Mesenteric fat pad (tissue), 1 donor: ENCODE measurements at places on chromosomes 3 and 15.
A peak's percentile ranks its signal among the peaks of the same experiment; 100 is the strongest.

DNA sequence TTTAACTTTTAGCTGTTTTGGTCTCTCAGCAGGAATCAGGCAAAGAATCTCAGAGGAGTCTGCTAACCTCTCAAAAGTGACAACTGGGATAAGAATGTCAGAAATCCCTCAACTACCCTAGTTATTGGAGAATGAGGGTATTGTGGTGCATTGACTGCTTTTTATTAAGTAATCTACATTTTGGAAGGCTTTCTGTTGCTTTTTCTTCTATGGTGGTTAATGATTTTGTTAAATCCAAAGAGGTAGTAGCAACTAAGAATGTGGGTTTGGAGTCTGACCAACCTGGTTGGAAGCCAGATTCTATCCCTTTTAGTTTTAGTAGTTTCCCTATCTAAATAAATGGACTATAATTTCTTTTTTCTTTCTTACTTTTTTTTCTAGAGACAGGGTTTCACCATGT is 94.7 kb upstream of the RNF7 start:
- DNase-seq = no peak

DNA sequence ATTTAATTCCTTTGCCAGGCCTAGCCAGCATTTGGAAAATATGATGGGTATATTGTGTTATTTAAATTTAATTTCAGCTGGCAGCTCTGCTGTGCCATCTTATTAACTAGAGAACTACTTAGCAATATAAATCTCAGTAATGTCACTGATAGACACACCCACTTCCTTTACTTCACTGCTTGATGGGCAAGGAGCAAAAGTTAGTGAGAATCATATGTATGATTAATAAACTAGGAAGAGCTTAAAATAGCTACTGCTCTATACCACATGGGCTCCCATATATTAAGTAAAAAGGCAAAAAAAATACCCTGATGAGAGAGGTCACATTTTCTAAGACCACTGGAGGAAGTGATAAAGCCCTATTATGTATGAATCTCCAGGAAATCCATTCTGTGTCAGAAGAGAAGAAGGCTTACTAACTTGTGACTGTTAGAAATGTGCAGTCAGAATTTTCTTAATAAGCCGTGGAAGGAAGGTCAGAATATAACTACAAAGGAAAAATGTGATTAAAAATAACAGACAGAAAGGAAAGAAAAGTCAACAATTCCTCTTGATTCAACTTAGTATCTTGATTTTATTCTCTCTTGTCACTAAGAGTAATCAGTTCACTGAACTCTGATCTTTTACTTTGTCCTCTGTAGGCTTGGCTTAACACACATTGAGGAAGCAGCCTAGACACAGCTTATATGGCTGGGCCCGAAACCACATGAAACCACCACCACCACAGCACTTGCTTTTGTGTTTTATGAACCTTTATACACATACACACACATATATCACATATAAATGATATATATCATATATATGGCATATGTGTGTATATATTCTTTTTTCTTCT is 1233.9 kb upstream of the ALCAM start:
- DNase-seq = no peak

GRCh38 chr3:47291158-47291753 is 8.5 kb downstream of the KLHL18 start:
- peak; percentile 51 for DNase-seq

DNA sequence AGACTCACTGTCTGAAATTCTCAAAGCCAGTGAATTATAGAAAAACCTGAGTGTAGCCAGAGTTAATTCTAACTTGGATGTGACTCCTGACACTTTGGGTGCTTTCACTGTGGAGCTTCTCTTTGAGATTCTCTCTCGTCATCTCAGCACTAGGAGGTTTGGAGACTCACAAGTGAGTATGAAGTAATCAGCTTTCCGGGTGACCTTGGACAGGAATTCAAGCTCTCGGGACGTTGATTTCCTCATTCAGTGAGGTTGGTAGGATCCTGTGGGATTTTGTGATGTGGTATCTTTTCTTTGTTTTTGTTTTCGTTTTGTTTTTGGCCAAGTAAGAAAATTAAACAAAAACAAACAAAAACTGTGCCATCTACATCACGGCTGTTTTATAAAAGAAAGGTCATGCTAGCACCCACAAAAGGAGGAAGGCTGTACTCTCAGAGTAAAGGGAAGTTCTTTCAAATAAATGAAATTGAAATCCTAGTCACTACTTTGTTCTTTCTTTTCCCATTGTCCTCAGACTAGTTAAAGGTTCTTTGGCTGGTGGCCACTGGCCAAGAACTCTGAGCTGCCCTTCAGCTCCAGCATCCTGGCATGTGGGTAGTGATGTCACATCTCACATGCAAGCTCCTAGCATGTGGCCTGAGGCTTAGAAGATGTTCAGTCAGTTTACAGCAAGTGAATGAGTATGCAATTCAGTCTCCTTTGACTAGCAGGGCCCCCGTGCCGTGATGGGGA is 263.3 kb upstream of the TPM1 start:
- no peak for DNase-seq

- no peak for DNase-seq
These were observed 98.6 kb upstream of the IGF1R start for GRCh38 chr15:98549741-98550140.

DNA sequence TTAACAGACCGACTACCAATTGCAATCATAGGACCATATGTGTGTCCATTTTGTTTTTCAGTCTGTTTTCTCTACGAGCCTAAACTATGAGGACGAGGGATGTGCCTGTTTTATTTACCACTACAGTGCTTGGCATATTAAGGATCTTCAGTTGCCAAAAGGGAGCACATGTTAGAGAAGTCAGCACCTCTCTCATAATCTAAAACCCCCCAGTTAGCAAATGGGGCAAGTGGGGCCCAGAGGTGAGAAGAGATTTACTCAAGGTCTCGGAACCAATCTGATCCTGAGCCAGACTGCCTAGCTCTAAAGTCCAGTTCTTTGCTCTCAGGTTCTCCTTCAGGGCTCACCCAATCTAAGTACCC is 578 bp upstream of the PODXL2 start:
- DNase-seq = no peak

GRCh38 chr3:178585454-178585853 is 49.2 kb downstream of the KCNMB2 start:
- DNase-seq = no peak

DNA sequence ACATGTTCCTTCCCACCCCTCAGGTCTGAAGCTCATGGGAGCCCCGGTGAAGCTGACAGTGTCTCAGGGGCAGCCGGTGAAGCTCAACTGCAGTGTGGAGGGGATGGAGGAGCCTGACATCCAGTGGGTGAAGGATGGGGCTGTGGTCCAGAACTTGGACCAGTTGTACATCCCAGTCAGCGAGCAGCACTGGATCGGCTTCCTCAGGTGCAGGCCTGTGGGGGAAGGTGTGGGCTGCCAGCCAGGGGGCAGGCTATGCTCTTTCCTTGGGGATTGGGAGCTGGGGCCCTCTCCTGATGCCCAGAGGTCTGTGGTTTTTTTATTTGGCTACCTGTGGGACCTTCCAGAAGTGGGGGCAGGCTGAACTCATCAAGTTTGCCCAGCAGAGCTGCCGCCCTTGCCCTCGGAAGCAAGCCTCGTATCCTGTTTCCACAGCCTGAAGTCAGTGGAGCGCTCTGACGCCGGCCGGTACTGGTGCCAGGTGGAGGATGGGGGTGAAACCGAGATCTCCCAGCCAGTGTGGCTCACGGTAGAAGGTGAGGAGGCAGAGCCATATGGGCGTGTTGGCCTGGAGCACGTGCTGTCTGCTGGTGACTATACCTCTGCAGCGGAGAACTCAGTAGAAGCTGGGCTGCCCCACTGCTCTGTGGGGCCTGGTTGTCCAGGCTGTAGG is 2.2 kb downstream of the TYRO3 start:
- DNase-seq = no peak

DNA sequence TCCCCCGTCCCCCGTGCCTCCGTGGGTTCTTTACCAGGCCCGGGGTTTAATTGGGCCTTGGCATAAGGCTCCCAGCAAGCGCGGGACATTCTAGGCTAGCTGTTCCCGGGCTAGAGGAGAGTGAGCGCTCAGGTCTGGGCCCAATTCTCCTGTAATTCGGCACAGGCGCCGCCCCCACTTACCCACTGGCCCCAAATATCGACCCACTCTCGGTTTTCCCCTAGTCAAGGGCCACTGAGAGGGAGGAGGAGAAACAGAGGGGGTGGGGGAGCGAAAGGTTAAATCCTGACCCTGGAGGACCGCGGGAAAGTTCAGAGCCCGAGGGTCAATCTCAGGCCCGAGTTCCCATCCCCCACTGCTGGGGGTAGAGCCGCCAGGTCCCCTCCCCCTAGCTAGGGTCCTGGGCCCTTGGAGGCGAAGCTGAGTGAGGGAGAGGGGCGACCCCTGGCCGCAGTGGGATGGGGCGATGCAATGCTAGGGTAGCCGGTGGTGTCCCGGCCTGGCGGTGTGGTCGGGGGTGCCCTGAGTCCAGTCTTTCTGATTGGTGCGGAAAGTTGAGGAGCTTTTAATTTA is 8.5 kb upstream of the ONECUT1 start:
- DNase-seq = no peak

DNA sequence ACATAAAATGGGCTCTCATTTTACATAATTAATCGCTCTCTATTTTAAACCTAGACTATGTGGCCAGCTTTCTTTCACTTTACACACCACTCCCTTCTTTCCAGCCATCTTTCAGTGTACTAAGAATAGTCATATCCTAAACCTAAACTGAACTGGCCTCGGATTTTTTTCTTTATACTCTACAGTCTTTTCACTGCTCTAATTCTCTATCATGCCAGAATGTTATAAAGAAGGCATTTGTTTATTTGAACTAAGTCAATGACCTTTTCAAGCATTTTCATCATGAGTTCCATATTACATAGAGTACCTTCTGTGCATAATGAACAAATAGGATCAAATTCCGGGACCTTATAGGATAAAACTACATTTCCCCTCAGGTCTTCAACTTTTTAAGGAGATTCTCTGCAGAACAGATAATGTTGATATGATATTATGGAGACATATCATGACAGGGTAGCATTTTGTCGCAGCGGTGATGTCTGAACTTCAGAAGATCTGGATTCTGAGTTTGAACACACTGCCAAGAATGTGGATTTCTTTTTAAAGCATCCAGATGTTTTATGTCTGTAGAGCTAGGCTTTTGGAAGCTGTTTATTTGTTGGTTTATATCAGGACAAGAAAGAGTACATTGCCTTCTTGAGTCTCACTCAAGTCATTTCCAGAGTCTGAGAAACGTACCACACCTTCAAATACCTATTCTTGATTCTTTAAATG is 1047.3 kb downstream of the MCTP2 start:
- no peak for DNase-seq

- no peak for DNase-seq
These were observed 32.2 kb upstream of the ST8SIA2 start for GRCh38 chr15:92361321-92362000.

DNA sequence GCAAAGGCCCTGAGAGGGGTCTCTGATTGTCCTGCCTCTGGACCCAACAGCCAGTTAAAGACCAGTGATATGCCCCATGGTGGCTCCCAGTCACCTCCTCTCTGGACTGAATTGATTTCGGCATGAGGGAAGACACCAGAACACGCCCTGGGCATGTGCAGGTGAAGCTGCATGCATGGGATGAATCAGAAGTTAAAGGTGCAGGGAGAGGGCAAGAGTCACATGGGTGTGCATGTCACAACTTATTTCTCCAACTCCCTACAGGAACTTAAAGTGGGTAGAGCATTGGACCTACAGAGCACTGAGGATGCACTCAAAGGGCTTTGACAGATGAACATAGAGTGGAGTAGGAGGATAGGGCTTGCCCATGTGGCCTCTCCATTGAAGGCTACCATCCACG is 16.9 kb upstream of the RHCG start:
- DNase-seq = no peak

- DNase-seq = no peak
These were observed 25.5 kb upstream of the APOD start for GRCh38 chr3:195609229-195609628.

- DNase-seq = no peak
These were observed 392.6 kb upstream of the THBS1 start for GRCh38 chr15:39188314-39188713.

GRCh38 chr3:97278506-97278905 is 464.1 kb downstream of the EPHA6 start:
- DNase-seq = no peak

DNA sequence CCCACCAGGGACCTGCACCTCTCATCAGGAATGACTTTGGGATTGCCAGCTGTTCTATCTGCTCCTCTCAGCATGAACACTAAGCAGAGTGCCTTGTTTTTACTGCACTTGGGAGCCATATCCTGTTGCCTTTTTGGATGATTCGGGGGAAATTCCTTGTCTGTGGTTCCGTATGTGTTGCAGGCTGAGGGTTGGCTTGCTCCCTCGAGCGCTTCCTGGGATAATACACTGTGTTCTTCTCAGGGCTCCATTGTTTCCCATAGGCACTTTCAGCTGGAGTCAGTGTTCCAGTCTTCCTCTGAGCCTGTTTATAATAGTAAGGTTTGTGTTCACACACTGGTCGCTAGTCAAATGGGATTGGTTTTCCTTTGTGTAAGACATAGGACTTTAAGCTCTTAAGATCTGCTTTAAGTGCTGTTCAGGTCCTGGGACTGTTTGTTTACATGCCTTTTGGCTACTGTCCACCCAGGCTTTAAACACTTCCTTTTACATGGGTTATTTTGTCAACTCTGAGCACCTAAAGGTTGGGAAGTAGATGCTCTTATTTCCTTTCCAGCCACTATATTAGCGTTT is 23.4 kb downstream of the BOC start:
- DNase-seq = no peak

DNA sequence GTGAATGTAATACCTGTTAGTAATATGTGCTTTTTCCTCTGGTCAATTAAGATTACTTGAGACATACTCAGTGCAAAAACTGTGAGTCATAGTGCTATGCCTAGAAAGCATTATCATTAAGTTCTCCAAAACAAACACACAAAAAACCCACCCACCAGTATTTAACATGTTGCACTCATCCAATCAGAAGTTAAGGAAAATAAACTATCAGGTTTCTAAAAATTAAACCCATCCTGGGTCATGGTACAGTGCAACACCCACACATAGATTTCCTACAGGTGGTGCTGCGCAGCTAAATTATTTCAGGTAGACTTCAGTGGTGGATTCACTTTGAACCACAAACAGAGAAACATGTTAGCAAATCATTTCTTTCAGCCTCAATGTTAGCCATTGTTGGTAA is 264.4 kb upstream of the VEPH1 start:
- no peak for DNase-seq

DNA sequence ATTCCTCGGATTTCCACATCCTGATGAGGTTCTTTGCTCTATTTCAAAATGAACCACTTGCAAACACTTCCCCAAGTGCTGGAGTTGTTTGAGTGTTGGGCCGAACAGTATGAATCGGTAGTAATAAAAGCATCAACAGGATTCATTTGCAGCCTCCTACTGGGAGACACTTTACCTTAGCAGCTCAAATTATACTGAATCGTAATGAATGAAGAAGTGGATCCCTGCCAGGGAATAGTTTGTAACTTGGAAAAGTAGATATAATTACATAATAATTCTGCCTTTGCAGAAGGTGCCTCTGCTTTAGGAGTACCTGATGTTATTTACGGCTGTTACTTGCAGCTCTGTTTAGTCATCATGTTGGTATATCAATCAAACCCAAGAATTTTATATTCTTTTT is 669.1 kb downstream of the CADM2 start:
- no peak for DNase-seq

DNA sequence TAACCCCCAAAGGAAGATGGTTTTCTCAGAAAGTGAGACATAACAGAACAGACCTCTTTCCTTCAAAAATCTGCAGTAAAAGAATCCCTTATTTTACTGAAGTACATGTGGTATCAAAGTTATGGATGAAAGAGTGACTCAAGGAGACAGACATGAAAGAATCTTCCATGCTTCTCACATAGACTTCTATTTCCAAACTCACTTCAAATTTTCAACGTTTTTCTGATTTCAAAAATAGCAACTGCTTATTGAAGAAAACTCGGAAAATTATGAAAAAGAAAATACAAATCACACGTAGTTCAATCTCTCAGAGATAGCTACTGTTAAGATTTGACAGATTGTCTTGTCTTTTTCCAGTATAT is 39.8 kb upstream of the TRA2B start:
- DNase-seq = no peak
